ENCODE measurements at places on chromosomes 2 and 18. TPM values are rescaled to one million over a fixed set of nuclear protein-coding genes. Genes with fewer than 3 reads are reported as not detected.

GRCh38 chr2:25082002-25082622 is 40.2 kb downstream of the EFR3B start:
- peak; percentile 29 for DNase-seq
- H3K36me3 ChIP-seq, result no peaks in the 10 kb centered on the region
- H3K27ac ChIP-seq, result no peak overlapping the region
- no peak overlapping the region for H3K4me3 ChIP-seq
- no peaks in the 10 kb centered on the region for H3K27me3 ChIP-seq
- peaks cover 41% of the 10 kb centered on the region for H3K4me1 ChIP-seq

- peaks cover 18% of the 10 kb centered on the region for H3K4me1 ChIP-seq
- no peak for DNase-seq
- H3K36me3 ChIP-seq, result no peaks in the 10 kb centered on the region
- no peak overlapping the region for H3K4me3 ChIP-seq
- no peaks in the 10 kb centered on the region for H3K27me3 ChIP-seq
Measured at GRCh38 chr2:72796766-72797165, 29.1 kb downstream of the EXOC6B start.

- no peaks in the 10 kb centered on the region for H3K27me3 ChIP-seq
- no peak overlapping the region for H3K27ac ChIP-seq
- peak overlapping the region; percentile 43 for H3K4me3 ChIP-seq
- no peak for DNase-seq
Measured at GRCh38 chr2:169768262-169768995, 30.2 kb upstream of the SSB start.

GRCh38 chr18:38262661-38263060 is 697.1 kb upstream of the CELF4 start:
- DNase-seq, result no peak
- H3K36me3 ChIP-seq, result no peaks in the 10 kb centered on the region
- H3K4me1 ChIP-seq, result no peaks in the 10 kb centered on the region
- no peak overlapping the region for H3K4me3 ChIP-seq

DNA sequence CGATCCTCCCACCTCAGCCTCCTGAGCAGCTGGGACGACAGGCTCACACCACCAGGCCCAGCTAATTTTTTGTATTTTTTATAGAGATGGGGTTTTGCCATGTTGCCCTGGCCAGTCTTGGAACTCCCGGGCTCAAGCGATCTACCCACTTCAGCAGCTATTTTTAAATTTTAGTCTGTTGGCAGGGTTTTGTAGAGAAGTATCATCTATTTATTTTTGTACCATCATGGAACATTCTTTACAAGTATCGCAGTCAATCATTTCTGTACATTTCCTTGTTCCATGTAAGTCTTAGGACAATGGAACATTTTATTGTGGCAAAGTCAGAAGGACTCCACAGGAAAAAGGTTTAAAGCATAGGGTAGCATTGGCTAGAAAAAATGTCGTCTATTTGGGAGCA is 94.6 kb downstream of the UGGT1 start:
- peaks cover 15% of the 10 kb centered on the region for H3K4me1 ChIP-seq
- no peaks in the 10 kb centered on the region for H3K27me3 ChIP-seq
- H3K4me3 ChIP-seq, result no peak overlapping the region
- H3K27ac ChIP-seq, result peak overlapping the region; percentile 87
- H3K36me3 ChIP-seq, result peaks cover 41% of the 10 kb centered on the region
- DNase-seq, result no peak

- no peaks in the 10 kb centered on the region for H3K4me1 ChIP-seq
- H3K27ac ChIP-seq, result no peak overlapping the region
- H3K36me3 ChIP-seq, result no peaks in the 10 kb centered on the region
- no peak for DNase-seq
- no peak overlapping the region for H3K4me3 ChIP-seq
Measured at GRCh38 chr18:78875016-78875777, 104.4 kb upstream of the SALL3 start.

GRCh38 chr2:38959938-38960608 is 70.4 kb downstream of the ARHGEF33 start:
- H3K27ac ChIP-seq, result no peak overlapping the region
- DNase-seq, result peak; percentile 34
- no peaks in the 10 kb centered on the region for H3K27me3 ChIP-seq
- no peaks in the 10 kb centered on the region for H3K36me3 ChIP-seq
- H3K4me1 ChIP-seq, result peaks cover 11% of the 10 kb centered on the region

GRCh38 chr18:49764032-49764431 is 49.3 kb downstream of the ACAA2 start:
- H3K4me3 ChIP-seq, result no peak overlapping the region
- H3K36me3 ChIP-seq, result no peaks in the 10 kb centered on the region
- no peak for DNase-seq
- no peaks in the 10 kb centered on the region for H3K27me3 ChIP-seq
- no peaks in the 10 kb centered on the region for H3K4me1 ChIP-seq

DNA sequence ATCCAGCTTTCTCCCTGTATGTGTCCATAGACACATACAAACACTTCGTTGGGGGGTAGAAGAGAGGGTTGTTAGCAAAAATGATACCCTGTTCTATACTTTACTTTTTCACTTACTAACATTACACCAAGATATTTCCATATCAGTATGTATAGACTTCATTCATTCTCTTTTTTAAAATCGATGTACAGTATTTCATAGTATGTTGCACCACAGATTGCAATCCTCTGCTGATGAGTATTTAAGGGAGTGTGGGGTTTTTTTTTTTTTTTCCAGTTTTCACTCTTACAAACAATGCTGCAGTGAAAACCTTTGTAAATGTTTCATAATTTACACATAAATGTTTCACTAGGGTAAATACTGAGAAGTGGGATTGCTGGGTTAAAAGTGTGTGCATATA is 402.3 kb downstream of the LRATD1 start:
- H3K27me3 ChIP-seq, result no peaks in the 10 kb centered on the region
- no peak overlapping the region for H3K27ac ChIP-seq
- H3K4me3 ChIP-seq, result no peak overlapping the region
- no peak for DNase-seq
- H3K36me3 ChIP-seq, result no peaks in the 10 kb centered on the region

DNA sequence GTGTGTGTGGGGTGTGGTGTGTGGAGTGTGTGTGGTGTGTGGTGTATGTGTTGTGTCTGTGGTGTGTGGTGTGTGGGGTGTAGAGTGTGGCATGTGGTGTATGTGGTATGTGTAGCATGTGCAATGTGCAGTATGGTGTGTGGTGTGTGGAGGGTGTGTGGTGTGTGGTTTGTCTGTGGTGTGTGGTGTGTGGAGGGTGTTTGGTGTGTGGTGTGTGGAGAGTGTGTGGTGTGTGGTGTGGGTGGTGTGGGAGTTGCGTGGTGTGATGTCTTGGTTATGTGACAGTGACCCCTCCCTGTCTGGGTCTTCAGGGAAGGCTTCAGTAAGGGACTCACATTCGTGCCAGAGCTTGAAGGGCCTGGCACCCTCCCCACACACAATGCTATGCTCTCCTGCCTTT is 718.2 kb upstream of the SOX11 start:
- no peak overlapping the region for H3K4me3 ChIP-seq
- H3K36me3 ChIP-seq, result no peaks in the 10 kb centered on the region
- H3K27ac ChIP-seq, result no peak overlapping the region
- H3K27me3 ChIP-seq, result no peaks in the 10 kb centered on the region
- H3K4me1 ChIP-seq, result no peaks in the 10 kb centered on the region

DNA sequence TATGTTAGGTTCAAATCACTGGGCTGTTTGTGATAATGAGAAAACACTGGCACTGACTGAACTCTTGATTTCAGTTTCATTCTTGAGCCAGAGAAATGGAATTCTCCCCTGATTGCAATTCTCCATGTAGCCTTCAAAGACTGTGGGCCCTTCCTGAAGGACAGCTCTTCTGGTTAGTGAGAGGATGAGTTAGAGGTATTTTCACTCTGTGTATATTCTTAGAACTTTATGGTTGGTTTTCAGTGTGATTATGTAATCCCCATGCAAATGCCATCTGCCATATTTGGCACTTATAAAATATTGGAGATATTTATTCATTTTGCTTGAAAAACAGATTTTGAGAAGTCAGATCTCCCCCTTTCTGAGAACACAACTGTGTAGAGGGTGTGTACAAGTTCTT is 323.7 kb downstream of the SLC4A3 start:
- H3K27ac ChIP-seq, result no peak overlapping the region
- no peak for DNase-seq
- no peaks in the 10 kb centered on the region for H3K4me1 ChIP-seq
- no peaks in the 10 kb centered on the region for H3K27me3 ChIP-seq
- no peaks in the 10 kb centered on the region for H3K36me3 ChIP-seq

DNA sequence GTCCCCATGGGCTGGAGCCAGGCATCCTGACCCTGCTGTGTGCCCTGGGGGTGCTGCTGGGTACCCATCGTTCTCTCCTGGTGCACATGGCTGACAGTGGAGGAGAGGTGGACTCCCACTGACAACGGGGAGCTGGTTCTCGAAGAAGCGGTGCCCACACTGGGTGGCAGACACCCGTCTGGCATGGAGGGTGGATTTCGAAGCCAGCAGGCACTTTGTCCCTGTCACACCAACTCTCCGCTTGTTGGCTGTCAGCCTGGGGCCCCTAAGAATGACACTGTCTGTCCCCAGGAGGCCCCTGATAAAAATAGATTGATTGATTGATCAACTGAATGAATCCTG is 55.4 kb downstream of the RTP5 start:
- H3K4me3 ChIP-seq, result no peak overlapping the region
- no peaks in the 10 kb centered on the region for H3K36me3 ChIP-seq
- DNase-seq, result no peak
- no peak overlapping the region for H3K27ac ChIP-seq
- H3K4me1 ChIP-seq, result no peaks in the 10 kb centered on the region
- H3K27me3 ChIP-seq, result no peaks in the 10 kb centered on the region

DNA sequence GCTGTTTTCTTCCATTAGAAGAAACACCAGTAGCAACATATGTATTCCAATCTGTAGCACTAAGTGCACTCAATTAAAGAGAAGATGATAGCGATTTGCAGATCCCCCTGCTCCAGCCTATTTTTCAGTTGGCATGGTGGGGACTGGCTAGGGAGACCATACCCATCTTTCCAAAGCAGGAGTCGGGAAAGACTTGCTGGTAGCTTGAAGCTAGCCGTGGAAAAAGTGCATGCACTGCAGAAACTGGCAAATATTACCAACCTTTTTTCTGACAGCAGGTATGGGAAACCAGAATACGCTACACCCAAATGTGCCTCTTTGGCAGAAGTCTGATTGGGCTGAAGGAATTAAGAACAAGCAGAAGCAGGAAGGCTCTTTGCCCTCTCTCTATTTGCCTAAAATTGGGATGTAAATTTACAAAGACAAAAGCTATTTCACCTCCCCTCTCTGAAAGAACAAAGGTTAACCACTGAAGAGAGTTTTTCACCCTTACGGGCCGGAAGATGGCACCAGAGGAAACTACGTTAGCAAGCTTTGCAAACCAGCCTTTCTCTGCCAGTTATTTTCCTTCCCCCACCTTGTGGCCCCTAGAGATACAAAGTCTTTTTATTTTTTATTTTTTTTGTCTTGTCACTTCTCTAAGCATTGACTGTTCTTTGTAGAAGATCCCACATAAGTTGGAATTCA is 273.1 kb downstream of the DLGAP1 start:
- H3K4me1 ChIP-seq, result no peaks in the 10 kb centered on the region
- H3K36me3 ChIP-seq, result no peaks in the 10 kb centered on the region
- no peaks in the 10 kb centered on the region for H3K27me3 ChIP-seq
- no peak overlapping the region for H3K4me3 ChIP-seq

DNA sequence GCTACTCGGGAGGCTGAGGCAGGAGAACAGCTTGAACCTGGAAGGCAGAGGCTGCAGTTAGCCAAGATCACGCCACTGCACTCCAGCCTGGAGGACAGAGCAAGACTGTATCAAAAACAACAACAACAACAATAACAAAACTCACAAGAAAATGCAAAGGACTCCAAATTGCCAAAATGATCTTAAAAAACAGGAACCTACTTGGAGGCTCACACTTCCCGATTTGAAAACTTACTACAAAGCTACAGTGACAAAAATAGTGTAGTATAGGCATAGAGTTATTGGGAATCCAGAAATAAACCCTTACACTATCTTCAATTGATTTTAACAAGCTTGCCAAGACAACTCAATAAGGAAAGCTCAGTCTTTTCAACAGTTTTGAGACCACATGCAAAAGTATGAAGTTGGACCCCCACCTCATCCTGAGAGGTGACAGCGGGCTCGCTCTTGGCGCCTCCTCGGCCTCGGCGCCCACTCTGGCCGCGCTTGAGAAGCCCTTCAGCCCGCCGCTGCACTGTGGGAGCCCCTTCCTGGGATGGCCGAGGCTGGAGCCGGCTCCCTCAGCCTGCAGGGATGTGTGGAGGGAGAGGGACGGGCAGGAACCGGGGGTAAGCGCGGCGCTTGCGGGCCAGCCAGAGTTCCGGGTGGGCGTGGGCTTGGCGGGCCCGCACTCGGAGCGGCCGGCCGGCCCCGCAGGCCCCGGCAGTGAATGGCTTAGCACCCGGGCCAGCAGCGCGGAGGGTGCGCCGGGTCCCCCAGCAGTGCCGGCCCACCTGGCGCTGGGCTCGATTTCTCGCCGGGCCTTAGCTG is 18.3 kb upstream of the ACVR2A start:
- no peaks in the 10 kb centered on the region for H3K4me1 ChIP-seq
- no peak overlapping the region for H3K27ac ChIP-seq
- DNase-seq, result no peak
- H3K27me3 ChIP-seq, result no peaks in the 10 kb centered on the region
- no peak overlapping the region for H3K4me3 ChIP-seq

DNA sequence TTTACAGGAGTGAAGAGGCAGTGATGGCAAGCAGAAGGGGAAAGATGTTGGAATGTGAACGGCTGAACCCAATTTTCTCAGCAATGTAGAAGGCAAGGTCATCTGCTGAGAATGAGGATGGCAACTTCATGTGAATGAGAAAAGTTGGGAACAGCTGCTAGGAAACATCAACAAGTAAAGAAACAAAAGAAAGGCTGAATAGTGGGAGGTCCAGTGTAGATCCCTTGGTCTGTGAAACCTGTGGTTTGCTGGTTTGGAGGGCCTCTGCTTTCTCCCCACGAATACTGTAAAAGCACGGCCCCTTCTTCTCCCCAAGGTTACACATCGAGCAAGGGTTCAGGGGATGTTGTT is 27.4 kb downstream of the MARCHF4 start:
- no peak overlapping the region for H3K4me3 ChIP-seq
- H3K27me3 ChIP-seq, result no peaks in the 10 kb centered on the region
- H3K4me1 ChIP-seq, result peaks cover 7% of the 10 kb centered on the region
- no peaks in the 10 kb centered on the region for H3K36me3 ChIP-seq

GRCh38 chr18:62545098-62545497 is 22.3 kb downstream of the ZCCHC2 start:
- no peak overlapping the region for H3K4me3 ChIP-seq
- no peak for DNase-seq

GRCh38 chr2:240465268-240465764 is 29.9 kb downstream of the GPC1 start:
- peak; percentile 2 for DNase-seq
- H3K4me3 ChIP-seq, result no peak overlapping the region
- H3K27me3 ChIP-seq, result no peaks in the 10 kb centered on the region
- H3K27ac ChIP-seq, result no peak overlapping the region

- no peak for DNase-seq
- H3K36me3 ChIP-seq, result no peaks in the 10 kb centered on the region
- H3K4me3 ChIP-seq, result no peak overlapping the region
- no peaks in the 10 kb centered on the region for H3K27me3 ChIP-seq
- no peaks in the 10 kb centered on the region for H3K4me1 ChIP-seq
Measured at GRCh38 chr2:34004936-34005335, 405.8 kb upstream of the FAM98A start.

- H3K27ac ChIP-seq, result no peak overlapping the region
- H3K4me1 ChIP-seq, result no peaks in the 10 kb centered on the region
- H3K4me3 ChIP-seq, result no peak overlapping the region
- H3K27me3 ChIP-seq, result no peaks in the 10 kb centered on the region
Measured at GRCh38 chr2:43977677-43978375, 18.0 kb downstream of the LRPPRC start.

Gene ATP6V1B1
- total RNA-seq, result not detected

Gene MYO7B
- 0.07 TPM for total RNA-seq

Gene CHPF
- 49.2 TPM for total RNA-seq

Gene IL36G
- total RNA-seq, result not detected

Gene SPATA3
- not detected for total RNA-seq

Gene MTERF4
- total RNA-seq, result 21.8 TPM

Gene CHRND
- 65.1 TPM for total RNA-seq

Gene UGT1A5
- total RNA-seq, result not detected

Gene MAP3K19
- not detected for total RNA-seq

Gene ASXL3
- total RNA-seq, result 0.04 TPM

Gene WNT6
- 0.93 TPM for total RNA-seq

Gene ACTG2
- 3.1 TPM for total RNA-seq
